Kidney (tissue), 22 donors: ENCODE measurements at places on chromosomes 3 and 15.

DNA sequence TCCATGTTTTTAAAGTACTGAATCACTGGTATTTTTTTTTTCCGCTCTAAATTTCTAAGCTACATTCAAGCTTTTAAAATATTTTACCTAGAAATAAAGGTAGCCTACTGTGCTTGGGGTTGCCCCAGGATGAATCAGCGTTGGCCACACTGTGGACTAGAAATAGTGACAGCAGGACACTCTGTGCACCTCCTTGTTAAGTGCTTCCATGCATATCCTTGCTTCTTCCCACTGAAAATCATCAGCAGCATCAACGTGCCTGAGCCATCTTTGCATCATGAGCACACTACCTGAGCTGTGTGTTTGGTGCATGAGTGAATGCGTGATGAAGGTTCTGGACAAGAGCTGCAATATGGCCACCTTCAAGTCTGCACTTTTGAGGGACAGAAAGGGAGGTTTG is 142.0 kb upstream of the SLC2A2 start:
- H3K27me3 ChIP-seq, result no peaks in the 10 kb centered on the region
- no peaks in the 10 kb centered on the region for H3K36me3 ChIP-seq
- H3K27ac ChIP-seq, result no peak overlapping the region
- no peak for DNase-seq
- H3K4me1 ChIP-seq, result no peaks in the 10 kb centered on the region

GRCh38 chr3:39960515-39961191 is 151.2 kb downstream of the MYRIP start:
- no peaks in the 10 kb centered on the region for H3K27me3 ChIP-seq
- no peaks in the 10 kb centered on the region for H3K36me3 ChIP-seq
- no peaks in the 10 kb centered on the region for H3K4me1 ChIP-seq
- no peak for DNase-seq
- H3K27ac ChIP-seq, result no peak overlapping the region

GRCh38 chr3:43448098-43448497 is 161.8 kb downstream of the SNRK start:
- no peaks in the 10 kb centered on the region for H3K27me3 ChIP-seq
- H3K27ac ChIP-seq, result no peak overlapping the region
- DNase-seq, result no peak
- H3K4me1 ChIP-seq, result no peaks in the 10 kb centered on the region
- H3K36me3 ChIP-seq, result no peaks in the 10 kb centered on the region

GRCh38 chr15:95784508-95784907 is 546.0 kb upstream of the NR2F2 start:
- no peak overlapping the region for H3K4me3 ChIP-seq
- no peaks in the 10 kb centered on the region for H3K36me3 ChIP-seq
- no peak overlapping the region for H3K27ac ChIP-seq
- no peak for DNase-seq

DNA sequence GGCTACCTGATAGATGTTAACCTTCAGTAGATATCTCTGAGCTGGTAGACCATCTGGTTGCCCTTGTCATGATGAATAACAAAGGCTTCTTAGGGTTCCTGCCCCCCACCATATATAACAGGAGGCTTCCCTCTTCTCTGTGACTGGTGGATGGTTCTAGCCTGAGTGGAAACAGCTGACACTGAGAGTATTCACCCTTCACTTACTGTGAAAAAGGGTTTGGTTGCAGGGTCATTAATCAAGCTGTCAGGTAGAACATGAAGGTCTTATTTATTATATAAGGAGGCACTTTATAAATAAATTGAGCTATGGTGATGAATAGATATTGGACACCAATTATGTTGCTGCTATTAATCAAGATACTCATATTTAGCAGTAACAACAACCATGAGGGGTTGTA is 58.6 kb downstream of the CACNA2D3 start:
- no peaks in the 10 kb centered on the region for H3K27me3 ChIP-seq
- H3K27ac ChIP-seq, result no peak overlapping the region
- H3K4me1 ChIP-seq, result no peaks in the 10 kb centered on the region
- DNase-seq, result peak; percentile 45

DNA sequence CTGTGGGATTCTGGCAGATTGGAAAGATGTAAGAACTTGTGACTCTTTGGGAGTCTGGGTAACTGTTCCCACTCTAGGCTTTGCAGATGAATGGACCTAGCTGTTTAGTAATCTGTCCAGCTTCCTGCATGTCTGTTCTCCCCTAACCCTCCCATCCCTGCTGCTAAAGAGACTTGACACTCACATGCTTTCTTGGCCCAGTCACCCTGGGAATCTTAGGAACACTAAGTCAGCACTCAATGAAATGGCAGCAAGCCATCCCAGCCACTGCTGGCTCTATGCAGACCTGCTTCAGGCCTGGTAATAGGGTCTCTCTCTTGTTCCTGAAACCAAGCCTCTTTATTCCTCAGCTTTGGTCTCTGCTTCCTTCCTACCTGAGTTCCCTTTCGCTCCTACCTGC is 63.7 kb upstream of the THSD4 start:
- no peaks in the 10 kb centered on the region for H3K4me1 ChIP-seq
- H3K4me3 ChIP-seq, result no peak overlapping the region
- DNase-seq, result no peak
- no peaks in the 10 kb centered on the region for H3K36me3 ChIP-seq
- no peaks in the 10 kb centered on the region for H3K27me3 ChIP-seq

DNA sequence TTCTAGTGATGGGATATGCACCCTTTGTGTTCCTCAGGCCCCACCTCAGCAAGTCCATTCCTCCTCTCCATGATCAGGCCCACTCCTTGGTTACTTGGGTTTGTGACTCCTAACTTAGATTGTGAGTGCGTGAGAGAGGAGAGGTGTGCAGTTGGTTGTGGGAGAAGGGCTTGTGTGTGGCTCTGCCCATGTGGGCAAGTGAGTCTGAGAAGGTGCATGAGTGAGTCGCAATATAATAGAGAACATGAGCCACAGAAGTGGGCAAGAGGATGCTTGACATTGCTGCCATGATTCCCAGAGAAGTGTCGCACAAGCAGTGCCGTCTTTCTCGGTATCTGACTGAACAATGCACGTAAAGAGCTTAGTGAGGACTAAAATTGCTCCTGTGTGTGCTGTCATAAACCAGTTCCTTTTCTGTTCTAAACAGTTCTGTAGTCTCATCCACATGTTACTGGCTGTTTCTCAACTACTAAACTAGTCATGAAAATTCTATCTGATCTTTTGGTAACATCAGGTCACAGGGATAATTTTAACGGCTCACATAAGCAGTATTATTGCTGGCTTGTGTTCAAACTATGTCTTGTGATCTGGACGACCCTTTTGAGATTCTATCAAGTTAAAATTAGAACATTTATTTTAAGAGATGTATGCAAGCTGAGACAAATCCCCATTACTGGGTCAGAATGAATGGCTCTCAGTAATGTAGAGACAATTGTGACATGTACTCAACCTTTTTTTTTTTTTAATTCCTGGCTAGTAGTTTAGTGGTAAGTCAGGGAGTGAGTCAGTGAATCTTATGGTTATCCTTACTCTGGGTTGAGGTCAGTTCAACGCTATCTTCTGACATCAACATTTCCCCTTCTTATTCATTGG is 25.6 kb downstream of the GYG1 start:
- no peak overlapping the region for H3K27ac ChIP-seq
- DNase-seq, result no peak
- no peaks in the 10 kb centered on the region for H3K27me3 ChIP-seq
- H3K36me3 ChIP-seq, result peaks cover 10% of the 10 kb centered on the region

DNA sequence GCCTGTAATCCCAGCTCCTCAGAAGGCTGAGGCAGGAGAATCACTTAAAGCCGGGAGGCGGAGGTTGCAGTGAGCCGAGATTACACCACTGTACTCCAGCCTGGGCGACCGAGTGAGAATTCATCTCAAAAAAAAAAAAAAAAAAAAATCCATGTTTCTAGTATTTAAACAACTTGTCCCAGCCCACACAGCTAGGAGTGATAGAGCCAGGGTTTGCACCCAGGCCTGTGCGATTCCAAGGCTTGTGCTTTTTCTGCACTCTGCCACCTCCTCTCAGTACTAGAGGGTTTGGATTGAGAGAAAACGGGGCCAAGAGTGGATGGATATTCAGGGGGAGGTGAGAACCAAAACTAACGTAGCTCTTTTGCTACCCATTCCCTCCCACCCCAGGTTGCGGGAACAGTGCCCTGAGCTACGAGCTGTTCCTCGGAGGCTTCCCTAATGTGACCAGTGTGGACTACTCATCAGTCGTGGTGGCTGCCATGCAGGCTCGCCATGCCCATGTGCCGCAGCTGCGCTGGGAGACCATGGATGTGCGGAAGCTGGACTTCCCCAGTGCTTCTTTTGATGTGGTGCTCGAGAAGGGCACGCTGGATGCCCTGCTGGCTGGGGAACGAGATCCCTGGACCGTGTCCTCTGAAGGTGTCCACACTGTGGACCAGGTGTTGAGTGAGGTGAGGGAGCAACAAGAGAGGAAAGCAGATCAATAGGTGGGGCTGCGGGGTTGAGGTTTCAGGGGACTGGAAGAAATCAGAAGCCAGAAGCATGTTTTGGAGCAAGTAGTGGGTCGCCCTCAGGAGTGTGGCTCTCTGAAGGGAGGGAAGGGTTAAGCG is 4.1 kb downstream of the CAMK2N2 start:
- H3K27ac ChIP-seq, result no peak overlapping the region
- no peak for DNase-seq
- H3K4me3 ChIP-seq, result no peak overlapping the region
- peaks cover 7% of the 10 kb centered on the region for H3K27me3 ChIP-seq
- H3K36me3 ChIP-seq, result no peaks in the 10 kb centered on the region
